ENCODE measurements at places on chromosomes 7 and 10. TPM values are rescaled to one million over a fixed set of nuclear protein-coding genes. Genes with fewer than 3 reads are reported as not detected.

The NKX1-2 gene
- total RNA-seq = not detected

The GPR158 gene
- total RNA-seq = not detected

The SLC26A3 gene
- not detected for total RNA-seq

The PLPP4 gene
- 31.1 TPM for total RNA-seq

The SH2D4B gene
- total RNA-seq = 0.04 TPM

The ZNF239 gene
- total RNA-seq = 6.8 TPM

The UCMA gene
- total RNA-seq = not detected

The EFCAB10 gene
- not detected for total RNA-seq

The LRIT2 gene
- total RNA-seq = not detected

The MICALL2 gene
- 24.4 TPM for total RNA-seq

The MCM7 gene
- total RNA-seq = 125 TPM

The SEMA4G gene
- total RNA-seq = 1.4 TPM

The ZNF853 gene
- total RNA-seq = 0.07 TPM

The RSU1 gene
- 252 TPM for total RNA-seq

The TMEM213 gene
- total RNA-seq = not detected

The C7orf25 gene
- total RNA-seq = 5.5 TPM

Measured in HFFc6 (cell line).